CD4-positive, alpha-beta T cell (primary cell): ENCODE measurements at places on chromosomes 7 and 10.

GRCh38 chr10:69057261-69057950 is 30.5 kb upstream of the SRGN start:
- peak; percentile 52 for DNase-seq

DNA sequence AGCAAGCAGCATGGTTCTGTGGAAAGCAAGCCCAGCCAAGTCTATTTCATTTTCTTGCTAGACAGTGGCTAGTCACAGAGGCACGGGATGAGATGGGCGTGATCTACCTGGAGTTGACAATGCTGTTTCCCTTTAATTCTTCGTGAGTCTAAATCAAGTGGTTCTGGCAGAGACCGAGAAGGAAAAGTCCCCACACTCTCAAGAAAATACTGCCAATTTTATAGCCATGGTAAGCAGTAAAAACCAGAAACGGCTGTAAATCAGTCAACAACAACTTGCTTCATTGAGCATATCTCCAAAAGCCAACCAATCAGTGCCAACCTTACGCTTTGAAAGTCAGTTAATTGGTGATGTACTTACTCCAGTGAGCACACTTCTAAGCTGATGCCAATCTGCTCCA is 223.4 kb downstream of the SEC23IP start:
- no peak for DNase-seq

DNA sequence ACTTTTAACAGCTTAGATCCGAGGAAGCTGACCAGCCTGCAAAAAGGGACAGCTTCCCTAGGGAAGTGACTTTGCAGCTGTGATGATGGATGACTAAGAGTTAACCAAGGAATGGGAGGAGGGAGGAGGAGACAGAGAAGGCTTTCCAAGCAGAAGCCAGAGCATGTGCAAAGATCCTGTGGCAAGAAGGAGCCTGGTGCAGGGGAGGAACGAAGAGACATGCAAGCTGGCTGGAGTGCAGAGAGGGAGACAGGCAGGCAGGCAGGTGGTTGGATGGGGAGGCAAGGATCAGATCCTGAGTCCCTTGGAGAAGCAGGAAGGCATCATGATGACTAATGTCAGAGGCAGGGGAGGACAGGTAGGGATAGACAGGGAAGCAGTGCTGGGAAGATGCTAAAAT is 148.8 kb downstream of the PFKFB3 start:
- DNase-seq: no peak

DNA sequence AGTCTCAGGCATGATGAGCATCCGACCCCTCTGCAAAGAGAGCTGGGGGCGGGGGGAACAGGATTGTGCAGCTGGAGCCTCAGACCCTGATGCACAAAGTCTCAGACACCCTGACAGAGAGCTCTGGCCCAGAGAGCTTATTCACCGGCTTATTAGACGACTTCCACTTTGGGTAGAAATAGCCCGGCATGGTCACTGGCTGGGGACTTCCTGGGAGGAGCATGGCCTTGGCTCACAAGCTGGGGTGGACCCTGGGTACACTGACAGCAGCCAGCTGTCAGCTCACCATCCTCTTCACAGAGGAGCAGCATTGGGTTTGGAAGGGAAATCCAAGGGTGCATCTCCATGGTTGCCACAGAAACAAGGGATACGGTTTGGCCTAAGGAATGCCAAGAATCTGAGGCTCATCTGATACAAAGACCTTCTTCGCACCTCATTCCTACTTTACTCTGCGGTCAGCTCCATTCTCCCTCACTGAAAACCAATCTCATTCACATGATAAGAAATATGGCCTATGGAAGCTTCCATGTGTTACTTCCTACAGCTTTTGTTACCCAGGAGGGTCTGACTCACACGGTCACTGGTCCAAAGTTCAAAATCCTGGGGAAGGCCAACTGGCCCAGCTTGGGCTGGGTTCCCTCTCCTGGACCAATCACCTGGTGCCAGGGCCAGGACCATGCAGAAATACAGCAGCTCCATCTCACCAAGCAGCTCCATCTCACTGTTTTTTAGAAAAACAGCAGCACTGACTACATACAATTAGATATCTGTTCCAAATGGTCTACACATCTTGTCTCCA is 25.1 kb downstream of the ZNF467 start:
- no peak for DNase-seq

GRCh38 chr7:151173386-151174245 is 6.1 kb upstream of the GBX1 start:
- no peak for DNase-seq

GRCh38 chr10:128884033-128884425 is 583.0 kb upstream of the MGMT start:
- DNase-seq: no peak

DNA sequence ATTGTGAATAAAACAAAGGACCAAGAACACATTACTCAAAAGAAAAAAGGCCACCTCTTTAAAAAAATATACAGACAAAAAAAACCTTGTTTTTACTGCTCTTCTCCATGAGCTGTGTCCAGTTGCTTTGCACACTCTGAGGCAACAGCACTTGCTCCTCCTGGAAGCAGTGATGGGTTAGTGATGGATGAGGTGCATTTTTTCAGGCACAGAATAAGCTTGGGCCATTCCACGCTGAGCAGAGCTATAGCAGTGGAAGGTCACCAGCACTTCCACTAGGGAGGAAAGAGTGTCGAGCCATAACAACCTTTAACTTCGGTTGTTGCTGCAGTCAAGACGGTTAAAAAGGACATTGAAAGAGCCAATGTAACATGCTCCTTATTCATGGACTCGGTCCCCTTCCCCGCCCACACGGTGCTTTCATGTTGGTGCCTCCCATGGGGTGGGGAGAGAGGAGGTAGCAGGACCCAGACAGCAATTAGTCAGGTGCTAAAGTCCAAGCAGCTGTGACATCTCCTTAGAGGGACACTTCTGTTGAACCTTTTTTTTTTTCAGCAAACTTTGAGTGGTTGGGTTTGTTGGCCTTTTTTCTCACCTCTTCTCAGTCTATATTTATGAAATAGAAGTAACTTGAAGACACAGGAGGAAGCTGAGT is 136.5 kb upstream of the ADARB2 start:
- DNase-seq: no peak

DNA sequence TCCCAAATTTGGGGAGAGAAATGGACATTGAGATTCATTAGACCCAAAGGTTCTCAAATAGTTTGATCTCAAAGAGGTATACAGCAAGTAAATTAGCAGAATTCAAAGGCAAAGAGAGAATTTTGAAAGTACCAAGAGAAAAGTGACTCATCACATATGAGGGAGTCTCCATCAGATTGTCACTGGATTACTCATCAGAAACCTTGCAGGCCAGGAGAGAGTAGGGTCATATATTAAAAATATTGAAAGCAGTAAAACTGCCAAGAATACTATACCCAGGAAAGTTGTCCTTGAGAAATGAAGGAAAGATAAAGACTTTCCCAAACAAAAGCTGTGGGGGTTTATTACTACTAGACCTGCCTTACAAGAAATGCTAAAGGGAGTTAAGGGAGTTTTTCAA is 140.6 kb downstream of the TMEM168 start:
- no peak for DNase-seq

DNA sequence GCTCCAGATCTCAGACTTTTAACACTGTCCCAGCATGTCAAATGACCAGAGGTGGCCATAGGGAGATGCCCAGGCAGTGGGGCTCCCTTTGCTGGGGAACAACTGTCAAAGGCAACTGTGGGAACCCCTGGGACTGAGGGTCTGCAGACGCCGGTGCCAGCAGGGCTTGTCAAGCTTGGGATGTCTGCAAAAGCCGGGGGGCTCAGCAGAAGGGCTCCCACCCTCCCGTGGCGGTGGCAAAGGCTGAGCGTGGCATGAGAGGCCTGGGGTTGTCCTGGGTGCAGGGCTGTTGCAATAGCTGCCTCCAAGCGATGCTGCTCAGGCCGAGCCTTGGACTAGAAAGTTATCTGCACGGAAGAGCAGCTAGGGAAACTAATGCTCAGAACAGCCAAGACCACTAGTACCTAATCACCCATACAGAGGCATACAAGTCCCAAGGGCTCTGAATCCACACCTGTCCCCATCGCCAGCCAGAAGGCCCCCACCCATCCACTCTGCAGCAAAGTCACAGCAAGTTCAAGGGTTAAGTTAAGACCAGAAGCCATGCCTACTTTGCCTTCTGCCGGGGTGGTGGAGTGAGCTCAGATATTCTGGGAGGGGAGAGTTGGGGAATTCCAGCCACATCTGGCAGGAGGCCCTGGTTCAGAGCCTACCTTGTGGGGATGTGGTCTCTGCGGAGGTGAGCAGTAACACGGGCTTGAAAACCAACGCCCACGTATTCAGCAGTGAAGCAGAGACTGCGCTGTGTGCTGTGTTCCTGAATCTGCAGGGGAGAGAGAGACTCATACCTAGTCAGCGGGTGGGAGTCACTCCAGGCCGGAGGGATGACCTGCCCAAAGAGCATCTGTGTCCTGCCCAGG is 4.6 kb downstream of the SH2B2 start:
- DNase-seq: peak; percentile 17

GRCh38 chr7:96532428-96532935 is 177.2 kb downstream of the SEM1 start:
- DNase-seq: no peak

GRCh38 chr10:8279598-8279997 is 225.1 kb downstream of the GATA3 start:
- no peak for DNase-seq

DNA sequence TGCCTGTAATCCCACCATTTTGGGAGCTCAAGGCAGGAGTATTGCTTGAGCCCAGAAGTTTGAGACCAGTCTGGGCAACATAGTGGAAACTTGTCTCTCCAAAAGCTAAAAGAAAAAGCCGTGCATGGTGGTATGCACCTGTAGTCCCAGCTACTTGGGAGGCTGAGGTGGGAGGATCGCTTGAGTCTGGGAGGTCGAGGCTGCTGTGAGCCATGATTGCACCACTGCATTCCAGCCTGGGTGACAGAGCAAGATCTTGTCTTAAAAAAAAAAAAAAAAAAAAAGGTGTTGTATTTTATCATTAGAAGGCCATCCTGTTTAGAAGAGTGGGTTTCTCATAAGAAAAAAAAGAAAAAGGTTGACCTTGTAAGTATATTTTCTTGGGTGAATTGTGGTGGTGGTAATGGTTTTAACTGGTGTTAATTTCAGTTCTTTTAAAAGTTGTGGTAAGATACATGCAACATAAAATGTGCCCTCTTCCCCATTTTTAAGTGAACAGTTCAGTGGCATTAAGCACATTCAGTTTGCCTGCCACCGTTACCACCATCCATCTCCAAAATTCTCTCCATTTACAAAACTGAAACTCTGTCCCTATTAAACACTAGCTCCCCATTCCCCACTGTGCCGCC is 34.7 kb downstream of the GRIFIN start:
- no peak for DNase-seq
